ENCODE measurements at places on chromosomes 5 and 9.
A peak's percentile ranks its signal among the peaks of the same experiment; 100 is the strongest.

GRCh38 chr5:114450437-114450836 lies 88.6 kb downstream of the KCNN2 start:
- DNase-seq = peak; percentile 49

DNA sequence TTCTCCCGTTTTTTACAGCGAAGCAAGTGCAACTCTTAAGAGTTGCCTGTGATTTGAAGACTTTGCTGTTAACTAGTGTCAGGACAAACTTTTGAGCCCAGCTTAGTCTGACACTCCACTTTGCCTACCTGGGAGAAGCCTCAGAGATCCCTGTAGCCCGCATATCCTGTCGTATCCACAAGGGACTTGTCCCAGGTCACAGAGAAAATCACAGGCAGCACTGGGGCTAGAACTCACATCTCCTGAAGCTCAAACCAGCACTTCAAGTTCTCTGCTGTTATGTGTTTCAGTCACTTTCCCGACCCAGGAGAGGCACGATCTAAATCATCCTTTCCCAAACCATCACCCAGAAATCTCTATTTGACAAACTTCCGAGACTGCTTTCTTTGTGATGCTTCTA lies 584.5 kb downstream of the ACTL7B start:
- no peak for DNase-seq

DNA sequence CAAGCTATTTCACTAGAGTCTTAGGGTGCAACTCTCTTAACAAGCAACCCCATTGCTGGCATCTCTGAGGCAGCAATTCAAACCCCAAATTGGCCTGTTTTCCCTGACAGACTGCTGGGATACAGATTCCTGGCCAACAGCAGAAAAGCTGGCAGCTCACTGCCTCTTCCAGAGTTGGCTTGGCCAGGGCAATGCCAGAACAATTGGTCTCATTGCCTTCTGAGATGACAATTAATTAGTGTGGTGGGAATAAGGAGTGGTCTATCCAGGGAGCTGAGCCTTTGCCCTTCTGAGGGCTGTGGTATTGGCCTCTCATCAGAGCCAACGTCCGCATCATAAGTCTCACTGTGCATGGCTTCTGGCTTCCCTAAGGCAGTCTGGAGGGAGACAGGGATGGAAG lies 183.2 kb downstream of the GNAQ start:
- no peak for DNase-seq

GRCh38 chr9:127264462-127265219 lies at the start of gene GARNL3:
GARNL3 (plus strand) TSS chr9:127264774; CDS start chr9:127264878, 104 bp downstream.
- DNase-seq = peak; percentile 19

- no peak for DNase-seq
Observed at GRCh38 chr5:117788596-117788995, 1199.8 kb downstream of the DTWD2 start.

DNA sequence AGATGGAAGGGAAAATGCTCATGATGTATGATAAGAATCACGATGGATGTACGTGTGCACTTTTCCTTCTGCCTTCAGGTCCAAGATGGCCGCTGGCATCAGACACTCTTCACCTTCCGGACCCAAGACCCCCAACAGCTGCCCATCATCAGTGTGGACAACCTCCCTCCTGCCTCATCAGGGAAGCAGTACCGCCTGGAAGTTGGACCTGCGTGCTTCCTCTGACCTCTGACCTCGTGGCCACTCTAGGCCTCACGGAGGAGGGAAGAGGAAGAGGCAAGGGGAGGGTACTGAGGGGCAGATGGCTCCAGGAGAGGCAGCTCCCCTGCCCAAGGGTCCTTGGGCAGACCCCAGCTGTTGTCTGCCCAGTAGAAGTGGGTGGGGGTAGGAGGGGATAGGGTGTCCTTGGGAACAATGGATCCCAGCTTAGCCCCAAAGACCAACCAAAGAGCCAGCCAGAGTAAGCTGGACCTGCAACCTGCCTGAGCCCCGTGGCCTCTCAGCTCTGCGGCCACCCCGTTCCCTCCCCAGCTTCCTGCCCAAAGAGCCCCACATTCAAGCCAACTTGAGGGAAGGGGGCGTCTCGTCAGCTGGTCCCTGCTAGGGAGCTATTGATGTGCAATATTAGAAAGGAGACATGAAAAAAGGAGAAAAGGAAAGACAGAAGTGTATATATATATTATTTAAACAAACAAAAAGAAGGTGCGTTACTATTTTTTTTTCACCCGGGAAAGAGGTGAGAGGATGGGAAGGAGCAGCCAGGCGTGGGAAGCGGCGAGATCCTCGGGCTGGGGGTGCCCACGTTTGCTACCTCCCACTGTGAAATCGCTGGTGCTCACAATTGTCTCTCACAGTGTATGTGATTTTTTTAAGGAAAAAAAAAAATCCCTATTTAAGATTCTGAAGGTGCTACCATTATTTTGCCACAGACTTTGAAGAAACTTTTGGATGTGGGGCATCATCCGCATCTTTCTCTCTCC lies 12.1 kb upstream of the ORM1 start:
- no peak for DNase-seq

DNA sequence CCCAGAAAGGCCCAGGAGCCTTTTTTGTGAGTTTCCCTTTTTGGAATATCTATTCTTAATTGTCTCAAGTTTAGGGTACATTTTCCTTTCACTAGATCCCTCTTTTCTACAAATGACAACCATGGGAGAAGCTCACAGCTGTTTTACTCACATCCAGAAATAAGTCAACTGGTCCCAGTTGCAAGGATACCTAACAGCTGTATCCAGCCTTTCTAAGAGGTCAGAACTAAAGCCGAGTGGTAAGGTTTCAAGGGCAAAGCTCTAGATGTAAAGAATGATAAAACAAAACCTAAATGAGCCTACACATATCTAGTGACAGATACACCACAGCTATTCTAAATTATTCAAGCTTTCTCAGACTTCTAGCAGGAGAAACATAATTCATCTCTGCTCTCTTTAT lies 4.4 kb downstream of the FGF10 start:
- DNase-seq = no peak

- no peak for DNase-seq
Observed at GRCh38 chr5:2131826-2132496, 249.2 kb upstream of the IRX4 start.

GRCh38 chr5:178434016-178434761 lies 156.0 kb downstream of the COL23A1 start:
- DNase-seq = no peak

GRCh38 chr5:54803471-54804011 lies 181.9 kb downstream of the ESM1 start:
- DNase-seq = no peak

DNA sequence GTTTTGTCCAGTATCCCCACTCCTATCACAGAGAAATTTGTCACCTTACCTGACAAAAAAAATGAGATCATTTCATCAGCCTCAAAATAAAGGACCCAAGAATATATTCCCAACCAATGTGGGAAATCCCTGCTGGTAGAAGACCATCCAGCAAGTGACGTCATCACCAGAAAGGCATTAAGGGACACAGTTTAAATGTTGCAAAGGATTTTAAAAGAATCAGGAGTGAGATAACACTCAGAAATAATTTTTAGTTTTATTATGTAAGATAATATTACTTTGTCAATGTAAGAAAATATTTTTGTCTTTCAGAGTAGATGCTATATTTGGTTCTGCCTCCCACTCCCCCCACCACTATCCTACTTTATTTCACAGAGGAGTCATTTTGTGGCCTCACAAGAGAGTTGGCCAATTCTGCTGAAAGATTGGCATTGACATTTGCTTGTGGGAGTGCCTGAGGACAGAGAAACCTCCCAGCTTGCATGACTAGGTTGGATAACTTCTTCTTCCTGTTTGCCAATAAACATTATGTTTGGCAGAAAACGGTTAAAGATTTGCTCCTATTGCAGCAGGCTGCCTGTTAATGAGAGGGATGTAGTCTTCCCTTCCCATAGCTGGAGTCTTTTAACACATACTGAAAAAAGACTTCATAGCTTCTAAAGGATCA lies 288.6 kb upstream of the DAB2 start:
- no peak for DNase-seq

Data from NCI-H146 (cell line).